NCI-H2029 treated with DMSO at 0.1 percent for 48 hours (cell line): ENCODE measurements at places on chromosomes 13 and 19.

- no peak for DNase-seq
Measured at GRCh38 chr19:44640518-44640917, 3.2 kb upstream of the PVR start.

DNA sequence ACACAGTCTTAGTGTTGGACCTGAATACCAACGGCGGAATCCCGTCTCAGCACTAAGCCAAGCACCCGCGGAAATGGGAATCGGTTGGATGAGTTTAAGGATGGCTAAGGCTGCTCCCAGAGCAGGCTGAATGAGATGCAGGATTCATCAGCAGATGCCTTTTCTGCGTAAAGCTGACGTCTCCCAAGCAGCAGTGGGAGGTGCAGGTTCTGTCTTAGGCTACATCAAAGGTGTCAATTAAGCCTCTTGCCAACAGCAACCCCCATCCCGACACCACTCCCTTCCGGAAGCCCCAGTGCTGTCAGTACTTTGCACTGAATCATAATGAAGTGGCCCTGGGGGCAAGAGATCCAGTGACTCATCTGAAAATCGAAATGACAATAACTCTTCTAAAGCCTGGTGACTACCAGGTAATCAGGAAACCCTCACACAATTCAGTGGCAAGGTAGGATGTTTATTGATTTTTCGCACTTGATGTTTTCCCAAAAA lies 275.6 kb downstream of the DCLK1 start:
- DNase-seq = no peak

GRCh38 chr19:3538258-3538929 lies 580 bp upstream of the TEKTIP1 start:
- DNase-seq = no peak

DNA sequence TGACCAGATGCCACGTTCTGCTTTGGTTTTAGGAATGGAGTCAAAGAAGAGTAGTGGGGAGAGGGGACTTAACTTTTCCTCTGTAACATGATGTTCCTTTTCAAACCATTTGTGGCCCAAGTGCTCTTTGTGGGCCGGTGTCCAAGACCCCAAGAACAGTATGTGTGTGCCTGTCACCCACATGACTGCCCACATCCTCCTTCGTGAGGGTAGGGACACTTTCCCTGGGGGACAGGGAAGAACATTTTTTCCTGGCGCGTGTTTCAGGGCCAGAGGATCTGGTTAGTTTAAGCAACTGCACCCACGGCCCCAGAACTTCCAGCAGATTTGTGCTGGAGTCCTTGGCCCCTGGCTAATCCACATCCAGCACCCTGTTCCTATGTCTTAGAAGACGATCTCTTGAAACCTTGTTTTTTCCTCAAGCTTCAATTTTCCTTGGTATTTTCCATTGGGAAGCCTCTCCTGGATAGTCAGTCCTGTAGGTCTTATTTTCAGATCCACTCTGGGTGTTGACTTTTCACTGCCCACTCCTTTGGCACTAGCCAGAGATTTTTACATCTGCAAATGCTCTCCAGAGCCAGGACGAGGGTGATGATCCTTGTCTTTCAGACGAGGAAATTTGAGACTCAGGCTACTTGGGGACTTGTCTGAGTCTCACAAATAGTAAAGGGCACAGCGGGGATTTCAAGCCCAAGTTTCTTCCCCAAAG lies 10.8 kb upstream of the CCDC97 start:
- DNase-seq = peak; percentile 64

- no peak for DNase-seq
Measured at GRCh38 chr13:87355451-87355850, 315.7 kb upstream of the SLITRK5 start.

DNA sequence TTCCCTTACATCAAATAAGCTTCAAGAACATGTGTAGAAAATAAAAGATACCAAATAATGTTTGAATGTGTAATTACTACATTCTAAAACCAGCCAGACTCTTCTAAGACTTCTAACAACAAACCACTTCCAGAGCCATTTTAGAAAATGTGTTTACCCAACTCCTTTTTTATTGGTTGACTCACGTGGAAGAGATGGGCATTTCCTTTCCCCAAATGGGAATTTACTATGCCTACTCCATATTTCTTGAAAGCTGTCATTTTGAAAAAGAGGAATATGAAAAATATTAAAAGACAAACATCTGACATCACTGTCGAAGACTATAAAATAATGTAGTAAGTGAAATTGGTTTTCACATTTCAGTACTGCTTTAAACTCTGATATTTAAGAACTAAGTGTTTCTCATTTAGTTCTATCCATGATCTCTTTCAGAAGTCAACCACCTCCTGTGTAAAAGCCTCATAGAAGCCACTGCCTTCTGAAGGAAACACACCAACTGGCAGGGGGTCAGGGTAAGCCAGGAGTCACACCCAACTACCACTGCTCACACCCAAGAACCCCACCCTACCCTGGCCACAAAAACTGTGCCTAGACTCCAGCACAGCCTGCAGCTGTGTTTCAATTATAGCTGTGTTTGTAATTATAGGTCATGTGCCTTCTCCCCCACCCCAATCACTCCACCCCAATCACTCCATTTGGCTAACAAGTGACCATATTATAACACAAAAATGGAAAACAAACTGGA lies 86.8 kb downstream of the UBL3 start:
- DNase-seq = no peak

GRCh38 chr13:81771951-81772350 lies 1431.0 kb upstream of the SPRY2 start:
- no peak for DNase-seq

GRCh38 chr13:100300708-100301107 lies 211.8 kb downstream of the PCCA start:
- no peak for DNase-seq

- DNase-seq = no peak
Measured at GRCh38 chr13:37039896-37040295, 19.6 kb downstream of the SUPT20H start.
